ENCODE measurements at places on chromosomes 6 and 20.

- no peak for DNase-seq
Measured at GRCh38 chr6:121711472-121711871, 276.0 kb downstream of the GJA1 start.

DNA sequence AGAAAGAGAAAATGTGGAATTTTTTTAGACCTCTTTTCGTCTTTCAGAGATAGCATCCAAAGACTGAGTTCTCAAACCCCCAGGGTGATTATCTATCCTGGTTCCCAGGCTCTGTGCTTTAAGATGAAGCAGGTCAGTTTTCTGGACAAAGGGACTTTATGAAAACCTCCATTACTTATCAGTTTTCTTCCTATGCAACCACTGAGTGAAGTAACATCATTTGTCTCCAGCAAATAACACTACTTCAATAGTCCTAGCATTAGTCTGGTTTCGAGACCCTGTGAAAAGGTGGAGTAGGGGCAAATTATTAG is 18.3 kb upstream of the HLA-DRB1 start:
- no peak for DNase-seq

- DNase-seq = no peak
Measured at GRCh38 chr6:38346291-38347079, 293.2 kb downstream of the BTBD9 start.

DNA sequence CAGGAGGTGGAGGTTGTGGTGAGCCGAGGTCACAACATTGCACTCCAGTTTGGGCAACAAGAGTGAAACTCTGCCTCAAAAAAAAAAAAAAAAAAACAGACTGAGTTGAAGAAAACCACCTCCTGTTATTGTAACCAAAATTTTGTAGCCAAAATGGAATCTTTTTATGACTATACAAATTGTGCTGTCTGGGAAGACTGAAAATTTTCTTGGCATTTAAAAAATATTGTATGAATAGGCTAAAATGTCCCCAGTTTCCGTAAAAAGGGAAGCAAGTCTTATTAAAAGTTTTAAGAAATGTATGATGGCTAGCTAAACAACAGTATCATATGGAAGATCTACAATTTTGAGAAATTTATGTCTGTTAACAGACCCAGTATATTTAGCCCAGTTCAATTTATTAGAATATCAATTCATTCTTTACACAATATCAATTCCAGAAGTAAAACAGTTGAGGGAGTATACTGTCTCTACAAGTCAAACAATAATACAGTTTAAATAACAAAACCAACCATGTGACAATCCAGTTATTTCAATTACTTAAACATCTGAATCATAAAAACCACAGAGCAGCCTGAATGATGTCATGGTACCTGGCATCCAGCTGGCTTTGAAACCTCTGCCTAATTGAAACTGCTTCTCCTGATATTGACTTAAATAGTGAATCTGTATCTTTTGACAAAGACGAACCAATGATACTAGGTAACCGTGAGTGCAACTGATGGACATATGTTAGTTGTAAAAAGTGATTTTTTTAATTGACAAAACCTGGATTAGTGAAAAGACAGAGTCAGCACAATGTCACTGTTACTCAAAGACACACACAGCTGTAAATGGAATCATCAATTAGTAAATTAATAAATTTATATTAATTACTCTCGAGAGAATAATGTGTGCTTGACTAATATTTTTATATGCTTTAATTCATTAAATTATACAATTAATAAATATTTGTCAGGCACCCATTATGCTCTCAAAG is 166.6 kb upstream of the MARCKS start:
- DNase-seq = no peak

DNA sequence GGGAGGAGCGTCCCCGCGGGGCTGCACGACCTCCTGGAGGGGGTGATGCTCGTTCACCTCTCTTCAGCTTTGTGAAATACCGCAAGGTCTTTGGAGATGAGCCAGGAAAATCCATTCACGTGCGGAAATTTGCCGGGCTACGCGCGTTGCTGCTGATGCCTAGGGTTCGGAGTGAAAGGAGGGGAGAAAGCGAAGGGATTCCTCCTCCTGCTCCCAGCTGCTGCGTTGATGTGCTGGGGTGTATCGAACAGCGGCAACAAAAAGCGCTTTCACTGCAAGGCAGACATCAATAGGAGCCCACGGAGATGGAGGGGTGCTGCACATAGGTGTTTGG is 391 bp upstream of the B3GAT2 start:
- peak; percentile 4 for DNase-seq

- DNase-seq = no peak
Measured at GRCh38 chr20:55415567-55416142, 589.7 kb downstream of the CBLN4 start.

DNA sequence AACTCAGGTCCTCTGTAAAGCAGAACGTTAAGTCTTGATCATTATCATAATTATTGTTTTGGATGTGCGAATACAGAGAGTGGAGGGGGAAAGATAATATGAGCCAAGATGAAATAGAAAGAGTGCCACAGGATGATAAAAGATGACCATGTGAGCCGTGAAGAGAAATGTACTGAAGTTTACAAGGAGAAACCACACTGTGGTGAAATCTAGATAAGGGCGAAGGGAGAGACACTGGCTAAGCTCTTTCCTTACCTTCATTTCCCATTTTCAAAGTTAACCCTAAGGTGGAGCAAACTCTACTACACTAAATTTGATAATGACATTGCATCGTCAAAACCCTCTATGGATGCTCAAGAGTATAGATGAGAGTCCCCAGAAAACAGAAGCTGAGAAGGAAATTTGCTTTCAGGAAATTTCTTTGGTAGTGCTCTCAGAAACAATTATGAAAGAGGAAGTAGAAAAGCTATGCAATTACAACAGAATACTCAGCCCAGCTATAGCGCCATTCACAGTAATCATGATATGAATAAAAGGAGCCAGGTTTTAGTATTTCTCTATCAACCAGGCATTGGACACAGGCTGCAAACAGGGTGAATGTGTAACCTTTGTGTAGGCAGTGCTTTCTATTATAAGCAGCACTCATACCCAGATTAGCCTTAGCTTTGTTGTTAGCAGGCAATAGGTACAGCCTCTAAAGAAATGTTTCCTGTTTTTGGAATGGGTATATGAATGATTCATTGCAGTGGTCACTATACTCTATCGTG is 1080.7 kb downstream of the GRIK2 start:
- DNase-seq = no peak

GRCh38 chr6:4397307-4397706 is 261.9 kb upstream of the ECI2 start:
- DNase-seq = no peak

DNA sequence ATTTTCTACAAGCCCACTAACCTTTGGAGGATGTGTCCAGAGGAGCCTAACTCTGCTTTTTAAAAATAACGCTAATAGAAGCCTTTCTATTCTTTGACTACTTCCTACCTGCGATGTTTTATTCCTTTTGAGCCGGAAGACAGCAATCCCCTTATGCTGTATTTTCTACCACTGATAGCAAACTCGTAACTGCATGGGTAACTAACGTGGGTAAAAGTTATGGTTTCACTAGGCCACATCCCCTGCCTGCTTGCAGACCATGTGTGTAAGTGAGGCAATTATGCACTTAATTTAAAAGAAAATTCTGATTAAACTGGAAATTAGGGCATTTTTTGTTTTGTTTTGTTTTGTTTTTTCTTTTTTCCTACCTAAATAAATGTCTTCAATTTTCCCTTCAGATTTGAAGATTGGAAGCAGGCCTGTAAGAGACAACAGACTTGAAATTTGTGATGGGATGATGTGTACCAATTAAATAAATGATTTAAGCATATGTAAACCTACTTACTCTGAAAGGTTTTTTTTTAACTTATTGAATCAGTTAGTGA is 931 bp downstream of the UFL1 start:
- peak; percentile 62 for DNase-seq

GRCh38 chr6:132365281-132365907 is 35.9 kb downstream of the MOXD1 start:
- DNase-seq = no peak

- DNase-seq = no peak
Measured at GRCh38 chr6:133854364-133855275, 34.3 kb upstream of the TCF21 start.

- DNase-seq = peak; percentile 34
Measured at GRCh38 chr6:33702345-33702977, 9.0 kb downstream of the UQCC2 start.

- DNase-seq = no peak
Measured at GRCh38 chr6:9136141-9136822, 700.9 kb upstream of the SLC35B3 start.

DNA sequence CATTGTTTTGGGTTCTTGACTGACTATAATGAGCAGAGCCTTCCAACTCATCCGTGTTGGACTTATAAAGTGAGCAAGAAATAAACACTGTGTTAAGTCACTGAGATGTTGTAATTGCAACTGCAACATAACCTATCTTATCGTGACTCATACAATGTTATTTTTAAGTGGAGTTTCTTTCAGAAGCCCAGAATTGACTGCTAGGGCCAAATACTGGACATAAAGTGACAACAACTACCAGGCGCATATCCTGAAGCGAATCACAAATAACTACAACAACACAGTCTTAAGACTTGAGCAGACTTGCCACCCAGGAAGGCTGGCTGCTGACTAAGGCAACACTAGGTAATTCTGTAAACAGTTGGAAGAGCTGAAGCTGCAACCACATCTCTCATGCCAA is 326.6 kb downstream of the COL12A1 start:
- DNase-seq = no peak

DNA sequence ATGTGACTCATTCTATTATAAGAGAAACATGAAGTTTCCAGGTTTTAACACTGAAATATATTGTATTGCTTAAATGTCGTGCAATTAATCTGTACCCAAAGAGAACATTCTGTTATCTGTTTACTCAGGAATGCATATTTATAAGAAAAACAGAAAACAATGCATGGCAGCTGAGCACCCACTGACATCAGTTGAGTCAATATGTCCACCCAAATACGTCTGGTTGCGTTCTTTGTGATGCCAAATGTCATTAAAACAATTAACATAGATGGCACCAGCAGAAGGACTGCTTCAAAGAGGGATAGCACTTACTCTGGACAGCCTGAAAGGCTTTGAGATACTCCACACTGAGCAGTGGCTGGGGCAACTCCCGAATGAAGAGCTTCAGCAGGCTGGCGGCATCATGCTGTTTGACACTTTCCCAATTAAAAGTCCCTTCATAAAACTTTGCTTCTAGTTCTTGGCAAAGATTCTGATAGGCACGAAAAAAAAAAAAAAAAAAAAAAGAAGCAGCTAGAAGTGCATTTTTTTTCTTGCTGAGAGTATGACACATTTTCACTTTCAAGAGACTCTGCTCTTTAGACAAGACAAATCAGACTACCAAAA is 102.3 kb downstream of the ARHGAP18 start:
- no peak for DNase-seq

DNA sequence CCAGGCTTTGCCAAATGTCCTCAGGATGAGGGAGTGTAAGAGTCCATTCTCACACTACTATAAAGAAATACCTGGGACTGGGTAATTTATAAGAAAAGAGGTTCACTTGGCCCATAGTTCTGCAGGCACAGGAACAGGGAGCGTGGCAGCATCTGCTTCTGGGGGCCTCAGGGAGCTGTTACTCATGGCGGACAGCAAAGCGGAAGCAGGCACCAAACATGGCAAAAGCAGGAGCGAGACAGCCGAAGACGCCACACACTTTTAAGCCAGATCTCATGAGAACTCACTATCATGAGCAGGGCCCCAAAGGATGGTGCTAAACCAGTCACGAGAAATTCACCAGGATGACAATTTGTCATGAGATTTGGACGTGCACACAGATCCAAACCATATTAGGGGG is 22.8 kb downstream of the FAM50B start:
- no peak for DNase-seq

GRCh38 chr6:54135665-54136369 is 24.6 kb downstream of the MLIP start:
- no peak for DNase-seq

- DNase-seq = no peak
Measured at GRCh38 chr20:46000262-46000996, 8.3 kb upstream of the MMP9 start.

DNA sequence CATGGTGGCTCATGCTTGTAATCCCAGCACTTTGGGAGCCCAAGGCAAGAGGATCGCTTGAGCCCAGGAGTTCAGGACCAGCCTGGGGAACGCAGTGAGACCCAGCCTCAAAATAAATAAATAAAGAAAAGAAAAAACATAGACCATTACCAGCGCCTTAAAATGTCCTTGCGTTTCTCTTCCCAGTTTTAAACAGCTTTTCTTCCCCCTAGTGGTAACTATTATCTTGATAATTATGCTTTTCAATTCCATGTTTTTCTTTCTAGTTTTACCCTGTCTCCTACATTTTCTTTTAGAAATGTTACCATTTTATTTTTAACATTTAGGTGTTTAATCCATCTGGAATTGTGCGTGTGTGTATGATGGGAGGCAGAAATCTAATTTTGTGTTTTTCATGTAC is 24.4 kb downstream of the DNAH8 start:
- DNase-seq = no peak

GRCh38 chr20:25272223-25273000 is 24.5 kb downstream of the PYGB start:
- DNase-seq = no peak
